ENCODE measurements at places on chromosomes 1 and 21. TPM values are rescaled to one million over a fixed set of nuclear protein-coding genes. Genes with fewer than 3 reads are reported as not detected.

C1orf115 gene
- total RNA-seq: 10.0 TPM

PPT1 gene
- 67.0 TPM for total RNA-seq

FAM20B gene
- total RNA-seq: 16.8 TPM

OLIG1 gene
- total RNA-seq: 4.3 TPM

FBLIM1 gene
- 32.8 TPM for total RNA-seq

RUSC1 gene
- 13.9 TPM for total RNA-seq

AMY1A gene
- total RNA-seq: not detected

FNDC5 gene
- total RNA-seq: 9.4 TPM

All from testis (tissue), 5 donors.